ENCODE measurements at places on chromosomes 2 and 18.

- DNase-seq: no peak
These were observed 24.6 kb upstream of the INO80C start for GRCh38 chr18:35522130-35522959.

GRCh38 chr2:140624200-140624599, 1506.6 kb downstream of the LRP1B start:
- no peak for DNase-seq

- DNase-seq: no peak
These were observed 1.1 kb downstream of the SH3RF3 start for GRCh38 chr2:109129921-109130722.

DNA sequence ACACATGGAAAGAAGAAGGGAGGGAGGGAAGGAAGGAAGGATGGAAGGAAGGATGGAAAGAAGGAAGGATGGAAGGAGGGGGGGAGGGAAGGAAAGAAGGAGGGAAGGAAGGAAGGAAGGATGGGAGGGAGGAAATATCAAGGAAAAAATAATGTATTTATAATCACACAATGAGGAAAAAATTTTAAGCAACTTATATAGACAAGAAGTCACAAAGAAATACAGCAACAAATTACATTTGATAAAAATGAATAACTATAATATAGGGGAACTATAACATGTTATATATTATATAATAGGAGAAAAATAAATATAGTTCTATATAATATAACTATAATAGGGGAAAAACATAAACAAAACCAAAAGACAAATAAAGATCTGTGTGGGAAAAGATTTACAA, 441.8 kb downstream of the LRATD1 start:
- no peak for DNase-seq

- peak; percentile 42 for DNase-seq
These were observed 116.2 kb downstream of the SMAD7 start for GRCh38 chr18:48834413-48835031.
